ENCODE measurements at places on chromosomes 6 and 20.

- DNase-seq, result no peak
Observed at GRCh38 chr6:139175389-139175948, 40.6 kb downstream of the HECA start.

GRCh38 chr20:51118216-51118615 lies 95.3 kb upstream of the KCNG1 start:
- no peak for DNase-seq

DNA sequence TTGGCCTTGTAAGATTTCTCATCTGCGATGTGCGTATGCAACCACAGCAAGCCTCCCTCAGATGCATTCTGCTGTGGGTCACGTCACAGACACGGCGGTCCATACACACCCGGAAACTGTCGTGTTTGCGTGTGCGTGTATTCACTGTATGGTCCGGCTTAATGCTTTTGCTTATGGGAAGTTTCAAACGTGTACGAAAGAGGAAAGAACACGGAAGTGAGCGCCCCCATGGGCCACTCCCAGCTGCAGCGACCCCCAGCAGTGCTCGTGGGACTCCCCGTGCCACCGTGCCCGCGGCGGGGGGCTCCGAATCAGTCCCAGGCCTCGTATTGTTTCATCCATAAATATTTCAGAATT lies 10.2 kb downstream of the DLL1 start:
- DNase-seq, result no peak

DNA sequence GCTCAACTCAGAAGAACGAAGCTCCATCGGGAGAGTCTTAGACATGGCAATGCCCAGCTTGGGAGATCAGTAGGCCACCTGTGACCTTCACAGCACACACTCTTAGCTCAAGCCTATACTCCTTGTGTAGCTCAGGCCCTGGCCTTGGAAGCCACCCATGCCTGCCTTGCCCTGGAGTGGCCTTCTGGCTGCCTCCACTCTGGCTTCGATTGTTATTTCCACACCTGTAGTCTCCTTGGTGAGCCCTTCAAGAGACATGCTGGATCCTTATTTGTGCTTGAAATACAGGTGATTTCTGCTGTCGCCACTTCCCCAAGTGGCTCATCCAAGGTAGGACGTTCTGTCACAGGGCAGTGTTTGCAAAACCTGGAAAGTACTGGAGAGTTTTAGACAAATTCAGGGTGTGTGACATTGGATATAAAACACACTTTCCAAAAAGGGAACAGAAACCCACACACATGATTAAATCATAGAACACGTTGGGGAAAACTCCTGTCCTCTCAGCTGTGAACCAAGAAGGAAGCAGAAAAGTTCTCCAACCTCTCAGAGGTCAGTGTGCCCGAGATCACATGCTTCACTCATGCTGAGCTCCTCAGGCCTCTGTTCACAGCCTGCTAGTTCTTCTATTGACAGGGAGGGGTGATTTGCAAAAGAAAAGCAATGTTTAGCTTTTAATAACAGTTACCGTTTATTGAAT lies 391.8 kb downstream of the CDC5L start:
- no peak for DNase-seq

DNA sequence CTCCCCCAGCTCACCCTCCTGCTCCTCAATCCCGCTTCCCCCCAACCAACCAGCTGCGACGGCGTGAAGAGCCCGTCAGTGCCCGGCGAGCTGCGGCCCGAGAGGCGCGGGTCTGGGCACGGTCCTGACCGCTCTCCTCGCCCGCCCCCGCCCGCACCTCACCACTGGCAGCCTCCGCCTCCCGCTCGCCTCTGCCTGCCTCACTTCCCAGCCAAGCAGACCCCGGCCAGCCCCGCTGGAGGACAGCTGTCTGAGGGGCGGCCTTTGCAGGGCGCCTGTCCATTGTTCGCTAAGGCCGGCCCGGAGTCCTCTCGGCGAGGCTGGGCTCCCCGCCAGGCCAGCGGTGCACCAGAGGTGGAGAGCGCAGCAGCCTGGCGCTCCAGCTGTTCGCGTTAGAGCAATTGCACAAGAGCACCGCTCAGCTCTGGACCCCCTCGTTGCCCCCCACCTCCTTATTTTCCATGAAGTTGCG lies 1.3 kb downstream of the SOBP start:
- DNase-seq, result no peak

DNA sequence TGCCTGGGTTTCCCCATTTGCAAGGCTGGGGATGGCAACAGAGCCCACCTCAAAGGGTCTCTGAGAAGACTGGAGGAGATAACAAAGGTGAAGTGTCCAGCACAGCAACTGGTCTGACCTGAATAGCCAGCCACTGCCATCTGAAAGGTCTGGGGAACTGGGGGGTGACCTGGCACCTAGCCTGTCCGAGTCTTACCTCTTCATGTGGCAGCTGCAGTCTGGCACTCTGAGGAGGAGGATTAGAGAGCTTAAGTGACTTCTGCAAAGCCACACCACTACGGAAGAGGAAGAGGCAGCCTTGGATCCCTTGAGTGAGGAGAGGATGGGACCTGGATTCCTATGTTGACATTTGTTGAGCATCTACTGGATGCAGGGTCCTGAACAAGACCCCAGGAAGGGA lies 22.2 kb downstream of the C20orf203 start:
- DNase-seq, result no peak

DNA sequence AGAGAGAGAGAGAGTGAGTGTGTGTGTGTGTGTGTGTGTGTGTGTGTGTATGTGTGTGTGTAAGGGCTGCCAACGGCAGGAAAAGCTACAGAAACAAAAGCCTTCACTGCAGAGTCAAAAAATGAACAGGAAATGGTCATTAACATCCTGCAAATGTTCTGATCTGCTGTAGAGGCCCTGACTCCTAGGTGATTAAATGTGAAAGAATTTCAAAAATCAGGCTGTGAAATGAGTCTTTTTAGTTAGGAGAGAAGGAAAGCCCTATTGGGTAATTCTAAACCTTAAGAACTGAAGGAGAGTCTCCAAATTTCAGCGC lies 166.5 kb upstream of the MYLIP start:
- DNase-seq, result no peak

DNA sequence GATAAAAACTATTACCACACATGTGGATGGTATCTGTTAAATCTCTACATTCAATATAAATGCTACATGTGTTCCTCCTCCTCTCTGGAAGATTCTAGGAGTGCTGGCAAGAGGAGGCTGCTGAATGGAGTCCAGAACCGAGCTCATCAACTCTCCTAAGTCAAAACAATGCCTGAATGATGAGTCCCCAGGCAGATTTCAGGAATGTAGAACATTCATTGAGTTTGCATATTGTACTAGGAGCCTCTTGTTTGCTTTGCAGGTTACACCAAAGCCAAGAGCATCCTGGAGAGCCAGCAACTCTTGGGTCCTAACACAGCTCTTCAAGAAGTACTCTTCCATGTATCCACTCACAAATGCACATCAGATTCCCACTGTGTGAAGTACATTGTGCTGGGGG lies 117.6 kb upstream of the UST start:
- no peak for DNase-seq

- DNase-seq, result peak; percentile 32
Observed at GRCh38 chr6:109526905-109527628, 44.0 kb upstream of the ZBTB24 start.

Measured in activated CD4-positive, CD25-positive, alpha-beta regulatory T cell treated with anti-CD3 and anti-CD28 coated beads, Interleukin-2, amount 50 U/mL, for 72 hours (primary cell).